HEK293T (cell line): ENCODE measurements at places on chromosomes 6 and 20.

- no peak for DNase-seq
Measured at GRCh38 chr20:46304361-46304760, 3.9 kb downstream of the CDH22 start.

- DNase-seq, result peak; percentile 87
Measured at GRCh38 chr6:31897612-31898382, at the start of gene EHMT2. Gene EHMT2, minus strand, starts transcription at chr6:31897698. Its CDS starts 21 bp downstream, at chr6:31897677.

DNA sequence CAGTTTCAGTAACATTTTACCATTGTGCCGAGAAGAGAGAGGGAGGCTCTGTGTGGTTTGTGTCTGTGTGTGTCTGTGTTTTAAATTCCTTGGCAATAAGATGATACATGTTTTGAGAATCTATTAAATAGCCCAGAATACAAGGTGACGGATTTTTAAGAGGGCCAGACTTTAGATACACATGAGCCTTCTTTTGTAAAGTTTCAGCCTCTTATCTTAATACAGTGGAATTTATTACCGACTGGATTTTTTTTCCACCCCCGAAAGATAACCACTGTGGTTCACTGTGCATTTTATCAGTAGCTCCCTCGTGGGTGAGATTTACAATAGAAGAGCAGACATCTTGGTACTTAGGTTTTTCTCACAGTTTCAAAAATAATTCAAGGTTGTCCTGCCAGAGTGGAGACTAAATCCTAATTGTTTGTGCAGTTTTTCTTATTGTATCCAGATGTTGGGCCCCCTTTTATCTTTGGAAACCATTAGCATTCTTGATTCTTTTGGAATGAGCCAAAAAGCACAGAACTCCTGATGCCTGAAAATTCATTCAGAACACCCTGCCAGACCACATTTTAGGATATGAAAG, 49.9 kb downstream of the STK4 start:
- no peak for DNase-seq

GRCh38 chr6:90890683-90891330, 303.9 kb upstream of the MAP3K7 start:
- no peak for DNase-seq

DNA sequence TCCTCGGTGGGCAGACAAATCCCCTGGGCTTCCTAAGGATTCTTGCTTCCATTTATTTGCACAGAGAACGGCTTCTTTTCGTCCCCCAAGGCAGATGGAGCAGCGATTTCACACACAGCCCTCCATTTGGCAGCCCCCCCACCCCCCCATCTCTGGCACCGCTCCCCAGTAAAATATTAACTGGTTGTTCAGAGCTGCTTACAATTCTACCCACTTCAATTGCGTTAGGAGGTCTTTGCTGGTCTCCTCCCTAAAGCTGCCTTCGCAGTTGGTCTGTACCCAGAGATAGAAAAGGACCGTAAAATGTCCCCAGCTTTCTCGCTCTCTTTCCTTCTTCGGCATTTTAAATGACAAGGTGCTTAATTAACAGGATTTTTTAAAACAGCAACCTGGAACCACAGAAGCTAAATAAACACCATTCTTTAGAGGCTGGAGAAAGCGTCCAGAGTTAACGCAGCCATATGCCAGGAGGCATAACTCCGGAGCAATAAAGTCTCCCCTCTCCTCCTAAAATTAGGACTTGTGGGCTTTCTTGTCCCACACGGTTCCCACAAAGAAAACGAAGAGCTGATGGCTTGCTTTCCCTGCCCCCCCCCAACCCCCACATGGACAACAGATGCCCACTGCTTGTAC, 1.7 kb upstream of the ZMYND8 start:
- no peak for DNase-seq

- DNase-seq, result no peak
Measured at GRCh38 chr6:151071295-151071694, 168.5 kb upstream of the AKAP12 start.

DNA sequence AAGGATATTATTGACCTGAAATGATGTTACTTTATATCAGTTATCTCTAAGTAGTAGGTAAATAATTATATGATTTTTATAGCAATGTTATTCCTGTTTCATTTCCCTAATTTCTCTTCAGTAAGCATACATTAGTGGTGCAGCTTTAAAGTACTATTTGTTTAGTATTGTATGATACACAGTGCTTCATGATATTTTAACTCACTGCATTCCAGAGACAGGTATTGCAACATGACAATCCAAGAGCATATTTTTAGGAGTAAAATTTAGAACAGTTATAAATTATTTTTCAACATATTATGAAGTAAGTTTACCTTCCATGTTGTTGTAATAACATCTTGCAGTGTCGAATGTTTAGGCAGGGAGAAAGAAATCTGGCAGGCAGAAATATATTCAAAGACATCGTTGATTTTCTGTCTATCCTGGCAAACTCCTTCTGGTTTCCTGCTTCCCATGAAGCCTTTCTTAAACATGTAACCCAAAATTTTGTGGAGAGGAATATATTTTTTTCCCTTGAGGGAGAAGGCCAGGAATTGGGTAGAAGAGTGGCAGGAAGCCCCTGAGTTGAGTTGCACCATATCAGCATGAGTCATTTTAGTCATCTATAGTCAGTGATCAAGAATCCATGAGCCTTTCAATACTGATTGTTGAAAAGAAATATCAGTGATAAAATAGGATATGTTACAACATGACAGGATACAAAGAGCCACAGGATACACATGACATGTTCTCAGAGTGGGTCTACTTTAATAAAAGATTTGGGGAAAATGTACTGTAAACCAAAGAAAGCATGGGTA, 29.0 kb upstream of the PTCHD4 start:
- DNase-seq, result no peak
